ENCODE measurements at places on chromosomes 7 and 10. TPM values are rescaled to one million over a fixed set of nuclear protein-coding genes. Genes with fewer than 3 reads are reported as not detected.

GRCh38 chr7:154679379-154680053 lies 323.4 kb downstream of the PAXIP1 start:
- no peak overlapping the region for H3K27ac ChIP-seq
- H3K4me1 ChIP-seq: no peaks in the 10 kb centered on the region
- DNase-seq: no peak
- H3K36me3 ChIP-seq: no peaks in the 10 kb centered on the region

DNA sequence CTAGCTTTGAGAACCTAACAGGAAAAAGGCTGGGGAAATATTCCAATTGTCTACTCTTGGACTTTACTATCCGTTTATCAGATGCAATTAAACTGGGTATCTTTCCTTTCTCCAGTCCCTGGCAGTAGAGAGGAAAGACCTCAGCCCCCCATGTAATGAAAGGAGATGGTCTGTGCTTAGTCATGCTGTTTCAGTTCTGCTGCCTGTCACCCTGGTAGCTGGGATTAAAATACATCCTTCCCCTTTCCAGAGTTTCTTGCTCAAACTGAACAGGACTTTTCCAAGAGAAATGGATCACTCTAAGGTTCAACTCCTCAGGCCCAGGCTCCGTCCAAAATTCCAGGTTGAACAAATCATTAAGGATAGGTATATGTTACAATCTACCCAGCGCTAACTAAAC lies 202.9 kb downstream of the PTEN start:
- DNase-seq: no peak
- no peak overlapping the region for H3K27ac ChIP-seq
- H3K36me3 ChIP-seq: no peaks in the 10 kb centered on the region

DNA sequence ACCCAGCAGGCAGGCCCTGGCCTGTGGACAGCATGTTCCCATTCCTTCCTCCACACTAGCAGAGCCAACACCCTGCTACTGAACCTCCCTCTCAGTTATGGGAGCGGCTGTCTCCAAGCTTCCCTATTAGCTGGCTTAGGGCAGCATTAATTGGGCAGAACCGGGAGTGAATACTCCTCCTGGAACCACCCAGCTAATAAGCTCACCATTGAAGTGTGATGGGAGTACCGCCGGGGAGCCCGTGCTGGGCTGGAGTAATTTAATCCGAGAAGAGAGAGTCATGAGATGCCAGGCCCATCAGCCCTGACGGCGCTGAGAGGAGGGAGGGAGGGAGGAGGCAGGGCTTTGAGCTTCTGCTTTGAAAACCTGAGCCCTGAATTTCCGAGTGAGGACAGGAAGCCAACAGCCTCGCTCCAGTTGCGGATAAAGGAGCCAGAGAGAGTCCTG lies 31.8 kb upstream of the ELFN1 start:
- H3K36me3 ChIP-seq: peaks cover 4% of the 10 kb centered on the region
- peaks cover 9% of the 10 kb centered on the region for H3K27me3 ChIP-seq
- H3K4me1 ChIP-seq: no peaks in the 10 kb centered on the region
- DNase-seq: peak; percentile 32

- H3K4me1 ChIP-seq: no peaks in the 10 kb centered on the region
- H3K4me3 ChIP-seq: no peak overlapping the region
- no peak for DNase-seq
These were observed 119.9 kb upstream of the THSD7A start for GRCh38 chr7:11951909-11952308.

GRCh38 chr10:59891936-59892335 lies 14.4 kb downstream of the CCDC6 start:
- no peaks in the 10 kb centered on the region for H3K27me3 ChIP-seq
- no peak overlapping the region for H3K4me3 ChIP-seq
- DNase-seq: no peak
- H3K36me3 ChIP-seq: peaks cover 3% of the 10 kb centered on the region

IFIT1B gene
- not detected for total RNA-seq

FZD8 gene
- 86.9 TPM for total RNA-seq

DNA sequence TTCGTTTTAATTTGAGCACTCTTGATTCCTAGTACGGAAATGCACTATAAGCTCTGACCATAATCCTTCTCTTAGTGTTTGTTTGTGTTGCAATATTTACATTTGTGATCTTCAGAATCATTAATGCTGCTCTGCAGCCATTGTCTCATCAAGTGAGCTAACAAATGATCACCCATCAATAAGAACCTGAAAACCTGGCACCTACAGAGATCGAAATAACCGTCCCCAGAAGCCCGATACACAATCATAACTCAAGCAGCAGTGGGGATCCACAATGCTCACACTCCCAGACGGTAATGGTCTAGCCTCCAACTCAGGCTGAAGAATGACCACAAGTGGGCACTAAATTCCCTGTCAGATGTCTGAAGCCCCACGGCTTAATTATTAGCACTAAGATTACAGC lies 156.0 kb upstream of the NFE2L3 start:
- H3K36me3 ChIP-seq: no peaks in the 10 kb centered on the region
- H3K4me1 ChIP-seq: no peaks in the 10 kb centered on the region
- H3K4me3 ChIP-seq: no peak overlapping the region
- DNase-seq: no peak

PRTFDC1 gene
- total RNA-seq: 5.9 TPM

- no peaks in the 10 kb centered on the region for H3K27me3 ChIP-seq
- H3K36me3 ChIP-seq: no peaks in the 10 kb centered on the region
- peaks cover 19% of the 10 kb centered on the region for H3K4me1 ChIP-seq
These were observed 69.1 kb downstream of the INPP5A start for GRCh38 chr10:132606536-132607316.

TFPI2 gene
- total RNA-seq: 6.0 TPM

DNA sequence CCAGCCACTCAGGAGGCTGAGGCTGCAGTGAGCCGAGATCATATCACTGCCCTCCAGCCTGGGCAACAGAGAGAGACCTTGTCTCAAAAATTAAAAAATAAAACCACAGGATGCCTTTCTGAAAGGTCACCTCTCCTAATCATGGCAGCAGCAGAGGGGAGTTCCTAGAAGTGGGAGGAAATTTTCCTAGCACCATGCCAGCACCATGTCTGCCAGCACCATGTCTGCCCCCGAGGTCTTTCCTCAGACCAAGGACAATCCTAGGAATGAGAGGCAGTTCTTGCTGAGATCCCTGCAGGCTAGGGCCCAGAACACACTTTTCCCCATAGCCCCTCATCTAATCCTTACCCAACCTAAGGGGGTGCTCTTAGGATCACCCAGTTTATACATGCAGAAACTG lies 22.3 kb upstream of the INMT start:
- H3K36me3 ChIP-seq: no peaks in the 10 kb centered on the region
- no peak overlapping the region for H3K4me3 ChIP-seq
- H3K27me3 ChIP-seq: peaks cover 55% of the 10 kb centered on the region

DNA sequence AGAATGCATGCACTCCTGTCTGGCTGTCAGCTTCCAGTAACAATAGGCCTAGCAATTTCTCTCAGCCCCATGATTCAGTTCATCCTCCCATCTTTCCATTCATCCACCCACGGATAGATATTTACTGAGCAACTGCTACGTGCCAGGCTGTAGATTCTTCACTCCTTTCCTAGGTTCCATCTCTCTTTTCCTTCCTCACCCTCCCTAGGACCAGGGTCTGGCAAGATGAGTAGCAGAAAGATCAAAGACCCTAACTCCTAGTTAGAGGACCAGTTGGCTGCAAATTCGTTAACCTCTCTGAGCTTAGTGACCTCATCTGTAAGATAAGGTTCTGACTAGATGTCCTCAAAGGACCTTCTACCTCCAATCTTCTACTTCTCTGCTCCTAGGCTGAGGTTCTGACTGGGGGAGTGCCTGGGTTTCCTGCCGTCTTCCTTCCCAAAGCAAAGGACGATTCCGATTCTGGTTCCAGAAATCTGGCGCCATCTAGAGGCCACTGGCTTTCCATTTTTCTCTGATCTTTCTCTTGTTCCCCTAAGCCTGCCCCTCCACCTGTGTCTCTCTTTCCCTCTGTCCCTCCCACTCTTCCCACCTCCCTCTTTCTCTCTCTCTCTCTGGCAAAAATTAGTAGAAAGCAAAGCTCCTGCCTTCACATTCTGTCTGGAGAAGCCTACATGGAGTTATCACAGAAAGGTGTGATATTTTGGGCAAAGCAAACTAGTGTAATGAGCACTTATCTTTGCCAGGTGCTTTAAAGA lies 26.2 kb downstream of the TBATA start:
- H3K4me1 ChIP-seq: peaks cover 37% of the 10 kb centered on the region
- no peak overlapping the region for H3K27ac ChIP-seq
- no peaks in the 10 kb centered on the region for H3K27me3 ChIP-seq
- H3K36me3 ChIP-seq: no peaks in the 10 kb centered on the region

NANOS1 gene
- 3.8 TPM for total RNA-seq

BMPR1A gene
- 74.2 TPM for total RNA-seq

DNA sequence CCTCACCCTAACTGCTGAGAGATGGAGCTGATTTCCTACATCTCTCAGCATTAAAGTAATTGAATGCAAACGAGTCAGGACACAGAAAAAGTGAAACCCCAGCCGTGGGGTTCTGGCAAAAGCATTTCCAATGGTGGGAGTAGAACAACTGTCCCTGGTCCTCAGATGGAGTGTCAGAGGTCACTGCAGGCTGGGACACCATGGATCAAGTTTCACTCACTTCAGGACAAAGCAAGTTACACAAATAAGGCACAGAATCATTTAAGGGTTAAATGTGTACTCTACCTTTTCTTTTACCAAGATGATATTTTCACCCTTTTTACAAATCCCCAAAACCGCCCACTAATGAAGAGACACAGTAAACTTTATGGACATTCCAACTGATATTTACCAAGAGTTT lies 607.8 kb downstream of the PARD3 start:
- H3K27ac ChIP-seq: no peak overlapping the region
- H3K27me3 ChIP-seq: no peaks in the 10 kb centered on the region
- no peak overlapping the region for H3K4me3 ChIP-seq
- DNase-seq: no peak

SFTPA1 gene
- not detected for total RNA-seq

PCLO gene
- 1.3 TPM for total RNA-seq

GSTO2 gene
- total RNA-seq: 0.28 TPM

DNA sequence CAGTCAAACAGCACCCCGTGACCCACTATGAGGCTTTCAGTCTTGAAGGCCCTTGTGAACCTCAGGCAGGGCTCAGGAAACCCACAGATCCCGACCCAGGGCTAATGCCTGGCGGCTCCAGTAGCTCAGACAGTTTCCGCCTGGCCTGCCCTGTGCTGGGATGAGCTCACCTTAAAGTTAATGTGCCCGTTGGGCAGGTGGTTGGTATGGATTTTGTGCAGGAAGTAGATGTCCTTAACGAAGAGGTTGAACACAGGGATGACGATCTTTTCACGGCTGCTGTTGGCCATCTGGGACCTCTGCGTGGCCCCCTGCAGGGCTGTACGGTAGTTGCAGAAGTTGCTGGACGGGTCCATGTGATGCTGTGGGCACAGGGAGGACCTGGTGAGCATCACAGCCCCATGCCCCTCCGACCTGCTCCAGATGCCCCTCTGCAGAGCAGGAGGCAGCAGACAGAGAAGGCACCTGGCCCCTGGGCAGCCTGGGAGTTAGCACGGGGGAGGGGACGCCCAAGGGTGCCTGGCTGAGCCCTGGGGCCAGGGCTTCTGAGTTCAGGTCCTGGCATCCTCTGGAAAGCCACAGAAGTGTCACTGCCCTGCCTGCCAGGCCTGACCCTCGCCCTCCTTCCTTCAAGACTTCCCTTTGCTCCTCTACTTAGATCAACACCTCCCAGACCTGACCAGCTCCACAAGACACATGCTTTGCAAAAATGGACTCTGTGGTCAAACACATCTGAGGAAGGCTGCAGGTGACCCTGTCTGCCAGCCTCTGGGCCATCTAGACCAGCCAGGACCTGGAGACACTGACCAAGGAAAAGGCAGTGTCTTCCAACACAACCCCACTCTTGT lies 59.8 kb downstream of the CSGALNACT2 start:
- H3K27me3 ChIP-seq: no peaks in the 10 kb centered on the region
- peak; percentile 85 for DNase-seq
- no peak overlapping the region for H3K27ac ChIP-seq
- H3K36me3 ChIP-seq: peaks cover 2% of the 10 kb centered on the region
- H3K4me1 ChIP-seq: peaks cover 10% of the 10 kb centered on the region

TRIM56 gene
- 26.1 TPM for total RNA-seq

DNA sequence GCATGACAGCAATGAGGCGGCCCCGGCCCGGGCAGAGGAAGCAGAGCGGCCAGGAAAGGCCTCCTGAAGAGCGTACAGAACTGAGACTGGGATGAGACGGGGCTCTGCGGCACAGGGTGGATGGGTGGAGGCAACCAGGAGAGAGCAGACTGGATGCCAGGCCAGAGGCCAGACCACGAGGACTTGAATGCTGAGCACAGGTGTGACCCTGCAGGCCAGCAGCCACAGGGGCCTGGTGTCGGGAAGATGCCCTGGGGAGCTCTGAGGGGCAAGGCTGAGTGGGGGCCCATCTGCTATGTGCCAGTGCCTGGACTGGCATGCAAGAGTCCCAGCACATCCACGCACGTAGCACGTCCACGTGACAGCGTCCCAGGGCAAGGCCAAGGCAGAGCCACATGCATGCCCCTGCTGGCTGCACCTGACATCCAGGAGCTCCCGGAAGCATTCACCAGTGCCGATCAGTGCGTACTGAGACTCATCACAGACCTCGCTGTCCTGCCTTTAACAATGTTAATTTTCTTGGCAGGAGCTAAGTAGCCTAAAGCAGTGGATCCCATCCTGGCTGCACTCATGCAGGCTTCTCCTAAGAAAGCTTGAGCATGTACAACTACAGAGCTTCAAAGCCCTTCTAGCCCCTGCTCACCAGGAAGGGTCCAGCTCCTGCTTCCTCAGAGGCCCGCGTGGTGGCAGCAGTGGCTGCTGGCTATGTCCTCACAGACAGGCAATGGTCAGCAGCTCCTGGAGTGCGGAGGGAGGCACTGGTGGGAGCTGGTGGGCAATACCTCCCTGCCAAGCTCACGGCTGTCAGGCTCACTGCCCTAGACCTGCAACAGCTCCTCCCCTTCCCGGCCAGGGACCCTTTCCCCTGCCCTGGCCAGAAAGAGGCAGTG lies 18.0 kb downstream of the GRID1 start:
- no peak overlapping the region for H3K4me3 ChIP-seq
- no peaks in the 10 kb centered on the region for H3K36me3 ChIP-seq
- H3K27ac ChIP-seq: no peak overlapping the region
- peaks cover 23% of the 10 kb centered on the region for H3K27me3 ChIP-seq
- peak; percentile 86 for DNase-seq

CFAP46 gene
- 0.92 TPM for total RNA-seq

DNA sequence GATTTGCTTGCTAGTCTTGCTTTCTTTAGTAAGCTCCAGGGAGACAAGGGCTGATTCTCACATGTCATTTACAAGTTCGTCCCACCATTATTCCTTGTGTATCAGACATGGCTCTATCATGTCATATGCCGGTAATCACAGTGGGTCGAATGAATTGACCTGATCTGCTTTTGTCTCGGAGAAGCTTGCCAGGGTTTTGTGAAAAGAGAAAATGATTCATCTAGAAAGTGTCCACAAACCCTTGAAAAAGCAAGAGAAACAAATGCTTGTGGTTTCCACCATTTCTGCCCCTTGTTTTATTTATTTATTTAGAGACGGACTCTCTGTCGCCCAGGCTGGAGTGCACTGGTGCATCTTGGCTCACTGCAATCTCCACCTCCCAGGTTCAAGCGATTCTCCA lies 278.5 kb downstream of the TCF7L2 start:
- peaks cover 17% of the 10 kb centered on the region for H3K4me1 ChIP-seq
- no peak overlapping the region for H3K27ac ChIP-seq
- no peak overlapping the region for H3K4me3 ChIP-seq
- no peaks in the 10 kb centered on the region for H3K36me3 ChIP-seq

- peak; percentile 59 for DNase-seq
- peaks cover 17% of the 10 kb centered on the region for H3K27me3 ChIP-seq
- H3K4me1 ChIP-seq: no peaks in the 10 kb centered on the region
- H3K36me3 ChIP-seq: no peaks in the 10 kb centered on the region
- H3K4me3 ChIP-seq: no peak overlapping the region
These were observed 30.6 kb downstream of the CFAP46 start for GRCh38 chr10:132911786-132912097.

VGF gene
- total RNA-seq: not detected

- H3K27me3 ChIP-seq: peaks cover 4% of the 10 kb centered on the region
- no peaks in the 10 kb centered on the region for H3K4me1 ChIP-seq
- H3K4me3 ChIP-seq: no peak overlapping the region
- no peaks in the 10 kb centered on the region for H3K36me3 ChIP-seq
These were observed 64.2 kb downstream of the PRLHR start for GRCh38 chr10:118531105-118531852.

CASTOR2 gene
- total RNA-seq: 10.3 TPM

All from chondrocyte (in vitro differentiated cells).